ENCODE measurements at places on chromosomes 7 and 10.

GRCh38 chr7:149171892-149172533, 23.3 kb upstream of the ZNF282 start:
- DNase-seq, result no peak

GRCh38 chr7:116796471-116796870, 65.9 kb upstream of the CAPZA2 start:
- DNase-seq, result no peak

DNA sequence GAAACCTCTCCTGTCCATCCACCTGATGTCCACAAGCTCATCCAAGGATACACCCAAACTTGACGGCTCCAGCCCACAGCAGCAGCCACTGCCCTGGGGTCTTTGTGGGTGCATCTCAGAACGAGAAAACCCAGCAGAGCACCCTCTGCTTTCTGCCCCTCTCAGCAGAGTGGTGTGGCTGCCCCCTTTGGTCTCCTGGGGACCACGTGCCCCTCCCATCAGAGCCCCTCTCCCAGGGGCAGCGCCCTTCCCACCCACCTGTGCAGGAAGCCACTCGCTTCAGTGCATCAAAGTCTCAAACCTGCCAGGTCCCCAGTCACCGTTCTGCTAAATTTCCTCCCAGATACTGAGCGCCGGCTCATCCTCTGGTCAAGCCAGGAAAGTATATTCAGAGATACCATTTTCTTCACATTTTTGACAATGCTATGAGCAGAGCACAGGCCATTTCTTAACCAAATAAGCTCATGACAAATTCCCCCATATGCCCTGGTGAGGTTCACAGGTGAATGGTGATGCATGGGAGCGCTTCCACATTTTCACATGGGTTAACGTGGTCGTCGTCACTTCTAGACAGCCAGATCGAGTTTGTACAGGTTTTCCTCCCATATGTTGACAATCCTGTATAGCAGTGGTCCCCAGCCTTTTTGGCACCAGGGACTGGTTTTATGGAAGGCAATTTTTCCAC, 32.4 kb downstream of the CAMK2B start:
- DNase-seq, result no peak

- no peak for DNase-seq
Measured at GRCh38 chr10:6794441-6794840, 214.4 kb upstream of the PRKCQ start.

DNA sequence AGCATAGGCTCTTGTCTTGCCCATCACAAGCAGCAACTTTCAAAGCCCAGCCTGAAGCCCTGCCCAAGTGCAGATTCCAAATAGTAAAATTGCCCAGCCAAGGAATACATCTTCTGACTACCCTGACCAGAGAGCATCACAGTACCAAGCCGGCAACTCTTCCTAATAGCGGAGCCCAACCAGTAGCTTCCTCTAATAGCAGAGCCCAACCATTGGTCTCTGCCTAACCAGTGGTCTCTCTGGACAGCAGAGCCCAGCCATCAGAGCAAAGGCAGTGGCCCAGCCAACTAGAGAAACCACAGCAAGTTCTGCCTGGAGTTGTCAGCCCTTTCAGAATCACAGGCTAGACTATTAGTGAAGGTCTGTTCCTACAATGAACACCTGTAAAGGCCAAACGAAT, 285.6 kb downstream of the HGF start:
- peak; percentile 77 for DNase-seq

GRCh38 chr10:52454491-52454890, 140.4 kb downstream of the DKK1 start:
- no peak for DNase-seq

- no peak for DNase-seq
Measured at GRCh38 chr7:151900986-151901621, 24.2 kb upstream of the PRKAG2 start.

- no peak for DNase-seq
Measured at GRCh38 chr7:1544896-1545416, 11.0 kb downstream of the TMEM184A start.

DNA sequence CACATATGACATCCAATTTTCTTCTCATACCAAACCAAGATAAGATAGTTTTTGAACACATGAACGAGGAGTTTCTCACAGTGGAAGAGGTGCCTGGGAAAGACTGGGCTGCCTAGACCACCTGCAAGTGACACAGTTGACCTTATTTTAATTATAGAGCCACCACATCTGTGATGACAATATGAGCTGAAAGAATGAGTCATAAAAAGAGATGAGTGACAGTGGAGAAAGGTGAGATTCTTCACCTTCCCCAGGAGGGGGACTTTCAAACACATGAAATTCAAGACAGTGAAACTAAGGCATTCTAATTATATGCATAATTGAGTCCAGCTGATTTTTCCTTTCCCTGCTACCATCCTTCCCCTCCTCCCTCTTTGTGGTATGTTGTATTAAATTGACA, 475.5 kb downstream of the NXPH1 start:
- DNase-seq, result no peak

DNA sequence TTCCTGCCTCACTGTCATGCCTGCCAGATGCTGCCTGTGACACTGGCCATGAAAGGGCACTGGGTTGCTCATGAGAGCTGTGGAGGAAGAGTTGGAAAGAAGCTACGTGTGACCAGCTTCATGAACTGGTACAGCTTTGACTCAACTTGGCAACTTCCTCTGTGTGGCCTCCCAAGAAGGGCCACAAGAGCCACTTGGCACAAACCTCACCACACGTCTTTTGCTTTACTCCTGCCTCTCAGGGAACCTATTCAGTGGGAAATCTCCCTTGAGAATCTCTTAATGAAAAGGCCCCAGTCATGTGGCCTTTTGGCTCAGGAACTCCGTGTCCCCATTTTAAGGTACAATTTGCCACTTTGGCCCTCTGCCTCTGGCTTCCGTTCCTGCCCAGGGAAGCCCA, 54.5 kb downstream of the FRMD4A start:
- DNase-seq, result no peak

DNA sequence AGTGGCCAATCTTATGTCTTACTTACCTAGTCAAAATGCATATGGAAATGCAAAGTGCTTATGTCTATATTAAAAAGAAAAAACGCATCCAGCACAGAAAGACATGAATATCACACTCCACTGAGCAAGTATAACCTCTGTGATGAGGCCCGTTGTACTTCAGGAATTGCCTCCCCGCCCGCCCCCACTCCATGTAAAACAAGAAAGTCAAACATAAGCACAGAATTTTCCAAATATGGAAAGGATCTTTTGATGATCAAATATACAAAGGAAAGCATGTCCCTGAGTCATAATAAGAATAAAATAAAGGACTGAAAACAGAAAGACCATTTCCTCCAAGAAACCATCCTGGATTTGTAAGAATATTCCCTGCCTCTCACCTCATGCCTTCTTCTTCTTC, 229.1 kb downstream of the BAMBI start:
- DNase-seq, result peak; percentile 23

- peak; percentile 74 for DNase-seq
Measured at GRCh38 chr10:70925377-70926225, 37.2 kb upstream of the PCBD1 start.

GRCh38 chr7:43905956-43906330, 453 bp downstream of the URGCP start:
- peak; percentile 42 for DNase-seq

GRCh38 chr10:26890956-26891355, 30.2 kb upstream of the ABI1 start:
- DNase-seq, result peak; percentile 12

DNA sequence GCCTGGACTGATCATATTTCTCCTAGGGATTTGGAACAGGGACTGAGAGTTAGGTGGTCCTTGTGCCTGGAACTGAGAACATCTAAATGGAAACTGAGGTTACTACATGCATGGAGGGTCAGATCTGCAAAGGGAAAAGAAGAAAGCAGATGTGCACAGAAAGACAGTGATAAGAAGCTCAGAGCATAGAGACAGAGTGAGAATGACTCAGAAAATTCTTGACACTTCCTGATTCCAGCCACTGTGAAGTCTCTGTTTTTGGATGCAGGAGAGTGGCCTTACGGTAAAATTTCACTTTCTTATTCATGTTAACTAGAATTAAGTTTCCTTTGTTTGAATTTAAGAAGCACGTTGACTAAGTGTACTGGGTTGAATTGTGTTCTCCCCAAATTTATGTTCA, 241.7 kb downstream of the TMEM26 start:
- DNase-seq, result no peak

DNA sequence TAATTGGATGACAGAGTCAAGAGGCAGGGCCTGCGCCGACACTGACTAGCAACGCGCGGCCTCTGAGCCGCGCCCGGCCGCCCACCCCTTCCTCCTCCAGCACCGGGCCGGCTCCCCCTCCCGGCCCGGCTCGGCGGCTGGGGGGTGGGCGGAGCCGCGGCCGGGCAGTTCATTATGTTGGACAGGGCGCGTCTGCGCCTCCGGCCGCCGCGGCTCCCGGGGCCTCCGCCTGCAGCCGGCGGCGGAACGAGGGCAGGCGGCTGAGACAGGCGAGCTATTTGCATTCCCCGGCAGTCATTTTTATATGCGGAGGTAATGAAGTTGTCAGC, 106.7 kb downstream of the SNX10 start:
- peak; percentile 32 for DNase-seq

Data from hepatic stellate cell (primary cell).